CD8-positive, alpha-beta memory T cell (primary cell): ENCODE measurements at places on chromosomes 5 and 9. TPM values are rescaled to one million over a fixed set of nuclear protein-coding genes. Genes with fewer than 3 reads are reported as not detected.

- DNase-seq, result no peak
These were observed 356.1 kb downstream of the SPOCK1 start for GRCh38 chr5:137142764-137143605.

The MARVELD2 gene
- total RNA-seq, result 0.40 TPM

- no peak for DNase-seq
These were observed 328.8 kb downstream of the PRELID2 start for GRCh38 chr5:145506185-145506850.

DNA sequence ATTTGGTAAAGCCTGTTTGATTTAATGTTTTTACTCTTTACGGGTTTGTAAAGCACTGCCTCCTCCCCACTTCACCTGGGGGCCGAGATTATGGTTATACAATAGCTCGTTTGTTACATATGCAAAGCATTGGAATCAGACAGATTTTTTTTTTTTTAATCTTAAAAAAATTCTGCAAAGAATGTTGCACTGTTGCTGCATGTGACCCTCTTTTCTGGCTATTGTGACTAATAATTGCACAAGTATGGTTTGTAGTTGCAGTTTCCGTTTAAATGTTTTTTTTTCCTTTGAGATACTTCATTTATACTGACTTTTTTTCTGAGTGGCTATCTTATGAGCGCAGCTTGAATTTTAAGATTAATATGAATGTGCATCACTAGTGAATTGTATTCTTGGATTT is 165.3 kb downstream of the KDM4C start:
- DNase-seq, result no peak
